ENCODE measurements at places on chromosomes 4 and X.

DNA sequence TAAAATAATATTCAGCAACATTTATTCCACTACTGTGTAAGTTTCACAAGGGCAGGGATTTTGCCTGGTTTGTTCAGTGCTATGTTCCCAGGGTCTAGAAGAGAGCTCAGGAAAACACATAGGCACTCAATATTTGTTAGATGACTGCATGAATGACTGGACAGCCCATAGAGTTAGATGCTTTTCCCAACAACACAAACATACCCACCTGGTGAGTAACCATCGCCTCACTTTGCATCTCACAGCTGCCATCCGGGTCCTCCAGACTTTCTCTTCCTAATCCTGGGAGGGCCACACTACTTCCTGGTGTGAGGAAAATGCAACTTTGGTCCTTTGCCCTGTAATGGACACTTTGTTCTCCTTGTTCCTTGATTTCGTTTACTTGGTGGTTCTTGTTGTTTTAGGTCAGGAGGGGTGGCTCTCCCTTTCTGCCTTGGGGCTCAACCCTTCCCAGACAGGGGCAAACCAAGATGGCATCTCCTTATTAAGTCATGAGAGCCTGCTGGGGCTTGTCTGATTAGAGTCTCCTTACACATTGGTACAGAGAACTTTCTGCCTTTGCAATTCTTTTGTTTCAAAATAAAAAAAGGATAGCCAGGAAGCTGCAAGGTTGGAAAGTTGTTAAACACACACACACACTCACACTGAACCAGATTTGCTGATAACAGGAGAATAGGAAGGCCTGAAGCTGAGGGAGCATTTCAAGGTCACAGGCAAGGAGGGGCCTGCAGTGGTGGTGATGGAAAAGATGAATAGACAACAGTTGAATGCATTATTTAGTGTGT, 190.6 kb downstream of the MID1IP1 start:
- no peak for DNase-seq

DNA sequence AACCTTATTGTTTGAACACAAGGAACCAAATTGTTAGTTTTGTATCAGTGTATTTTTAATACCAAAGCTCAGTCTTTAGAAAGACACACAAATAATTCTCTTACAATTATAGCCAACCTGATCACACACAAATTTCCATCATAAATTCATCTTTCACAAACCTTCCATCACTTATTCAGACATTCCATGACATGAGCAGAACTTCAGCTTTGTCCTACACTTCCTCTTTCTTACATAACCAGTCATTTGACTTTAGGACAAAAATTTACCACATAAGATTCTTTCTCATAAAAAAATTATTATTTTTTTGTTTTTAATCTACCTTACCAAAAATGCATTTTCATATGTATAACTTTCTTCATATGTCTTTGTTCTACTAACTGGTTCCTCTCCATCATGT, 312.2 kb downstream of the GALNTL6 start:
- no peak for DNase-seq

DNA sequence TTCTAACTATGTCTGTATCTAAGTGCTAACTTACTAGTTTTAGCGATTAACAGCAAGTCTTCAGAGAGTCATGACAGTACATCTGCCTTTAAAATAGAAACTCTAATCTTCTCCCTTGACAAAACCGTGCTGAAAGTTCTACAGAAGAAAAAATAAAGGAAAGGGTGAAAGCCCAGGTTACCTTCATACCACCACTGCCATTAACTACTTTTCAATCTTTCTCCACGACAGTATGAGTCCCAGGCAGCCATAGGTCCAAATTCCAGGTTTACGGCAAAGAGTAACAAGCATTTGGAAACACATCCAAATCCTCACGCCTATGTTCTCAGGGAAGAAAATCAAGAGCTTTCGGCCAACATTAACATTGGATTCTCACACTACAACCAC, 12.4 kb upstream of the ZCCHC13 start:
- DNase-seq, result no peak

- no peak for DNase-seq
Measured at GRCh38 chrX:133668225-133668931, 253.1 kb upstream of the GPC4 start.

DNA sequence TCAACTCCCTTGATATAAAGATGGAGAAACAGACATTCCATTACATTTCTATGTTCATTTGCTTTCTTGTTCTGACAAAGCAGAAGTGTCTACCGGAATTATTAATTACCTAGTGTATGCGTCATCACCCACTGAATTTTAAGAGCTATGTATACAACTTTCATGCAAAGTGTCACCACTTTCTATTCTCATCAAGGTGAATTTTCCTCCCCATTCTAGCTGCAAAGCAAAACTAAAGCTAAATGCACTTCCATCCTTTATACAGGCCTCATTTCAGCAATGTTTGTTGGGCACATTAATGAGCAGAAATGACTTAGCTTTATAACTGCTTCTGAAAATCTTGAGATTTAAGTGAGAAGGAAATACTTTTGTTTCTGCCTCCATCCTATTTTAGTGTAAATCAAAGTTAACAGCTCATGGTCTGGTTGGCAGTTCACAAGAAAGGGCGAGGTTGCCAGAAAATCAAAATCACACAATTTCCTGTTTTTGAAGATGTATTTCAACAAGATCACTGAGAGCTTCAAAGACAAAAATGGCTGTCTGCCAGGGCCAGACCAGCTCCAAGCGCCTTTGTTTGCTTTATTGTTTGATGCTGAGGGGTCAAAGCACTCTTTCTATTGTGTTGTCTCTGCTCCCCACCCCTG, 7.2 kb upstream of the FAM9C start:
- no peak for DNase-seq

DNA sequence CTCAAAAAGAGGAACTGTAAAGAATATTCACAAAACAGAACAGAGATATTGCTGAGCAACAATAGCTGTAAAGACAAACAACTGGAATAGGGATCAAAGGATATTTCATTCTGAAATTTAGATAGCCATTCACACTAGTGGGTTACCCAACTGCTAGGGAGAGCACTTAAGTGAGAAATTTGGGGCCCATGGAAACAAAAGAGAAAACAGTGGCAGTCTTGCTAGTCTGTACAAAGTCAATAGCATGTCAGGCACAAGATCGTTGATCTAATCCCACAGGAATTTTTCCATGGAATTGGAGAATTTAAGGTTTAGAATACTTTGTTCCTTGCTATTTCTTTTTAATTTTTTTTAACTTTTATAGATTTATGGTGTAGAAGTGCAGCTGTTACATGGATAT, 467.0 kb downstream of the PCDH18 start:
- no peak for DNase-seq

- DNase-seq, result no peak
Measured at GRCh38 chr4:122665161-122665929, 44.5 kb upstream of the IL21 start.

DNA sequence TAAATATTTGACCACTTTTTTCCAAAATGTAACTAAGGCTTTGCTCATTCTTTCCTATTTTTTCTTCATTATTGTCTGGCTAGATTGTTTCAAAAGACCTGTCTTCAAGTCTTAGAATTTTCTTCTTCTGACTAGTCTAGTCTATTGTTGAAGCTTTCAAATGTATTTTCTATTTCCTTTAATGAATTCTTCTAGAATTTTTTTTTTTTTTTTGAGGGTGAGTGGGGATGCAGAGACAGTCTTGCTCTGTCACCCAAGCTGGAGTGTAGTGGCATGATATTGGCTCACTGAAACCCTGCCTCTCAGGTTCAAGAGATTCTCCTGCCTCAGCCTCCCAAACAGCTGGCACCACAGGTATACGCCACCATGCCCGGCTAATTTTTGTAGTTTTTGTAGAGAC, 141.4 kb downstream of the TET2 start:
- no peak for DNase-seq

- no peak for DNase-seq
Measured at GRCh38 chr4:113941836-113942235, 37.6 kb downstream of the ARSJ start.

- DNase-seq, result no peak
Measured at GRCh38 chr4:105092356-105092755, 54.3 kb upstream of the TET2 start.

DNA sequence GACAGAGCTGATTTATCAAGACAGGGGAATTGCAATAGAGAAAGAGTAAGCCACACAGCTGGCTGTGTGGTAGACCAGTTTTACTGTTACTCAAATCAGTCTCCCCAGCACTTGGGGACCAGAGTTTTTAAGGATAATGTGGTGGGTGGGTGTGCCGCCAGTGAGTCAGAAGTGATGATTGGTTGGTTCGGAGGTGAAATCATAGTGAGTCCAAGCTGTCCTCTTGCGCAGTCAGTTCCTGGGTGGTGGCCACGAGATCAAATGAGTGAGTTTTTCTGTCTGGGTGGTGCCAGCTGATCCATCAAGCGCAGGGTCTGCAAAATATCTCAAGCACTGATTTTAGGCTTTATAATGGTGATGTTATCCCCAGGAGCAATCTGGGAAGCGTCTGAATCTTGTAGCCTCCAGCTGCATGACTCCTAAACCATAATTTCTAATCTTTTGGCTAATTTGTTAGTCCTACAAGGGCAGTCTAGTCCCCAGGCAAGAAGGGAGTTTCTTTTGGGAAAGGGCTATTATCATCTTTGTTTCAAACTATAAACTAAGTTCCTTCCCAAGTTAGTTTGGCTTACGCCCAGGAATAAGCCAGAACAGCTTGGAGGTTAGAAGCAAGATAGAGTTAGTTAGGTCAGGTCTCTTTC, 44.0 kb upstream of the PPP1R2C start:
- no peak for DNase-seq

GRCh38 chrX:151725338-151725614, 9.3 kb upstream of the CNGA2 start:
- DNase-seq, result no peak

GRCh38 chr4:73420615-73421014, 15.4 kb upstream of the AFP start:
- no peak for DNase-seq

DNA sequence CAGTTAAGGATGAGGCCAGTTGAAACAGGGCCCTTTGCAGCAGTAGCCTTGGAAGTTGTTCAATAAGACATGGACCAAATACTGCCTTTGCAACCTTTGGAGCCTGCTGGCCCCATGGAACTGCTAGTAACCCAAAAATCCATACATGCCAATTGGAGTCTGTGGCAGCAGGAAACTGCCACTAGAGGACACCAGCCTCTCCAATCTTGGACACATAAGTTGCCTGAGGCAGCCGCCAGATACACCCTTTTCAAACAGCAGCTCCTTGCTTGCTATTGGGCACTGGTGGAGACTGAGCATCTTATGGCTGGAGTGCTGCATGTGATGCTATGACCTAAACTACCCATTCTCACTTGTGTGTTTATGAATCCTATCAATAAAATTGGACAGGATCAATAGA, 14.8 kb upstream of the LAP3 start:
- DNase-seq, result no peak

DNA sequence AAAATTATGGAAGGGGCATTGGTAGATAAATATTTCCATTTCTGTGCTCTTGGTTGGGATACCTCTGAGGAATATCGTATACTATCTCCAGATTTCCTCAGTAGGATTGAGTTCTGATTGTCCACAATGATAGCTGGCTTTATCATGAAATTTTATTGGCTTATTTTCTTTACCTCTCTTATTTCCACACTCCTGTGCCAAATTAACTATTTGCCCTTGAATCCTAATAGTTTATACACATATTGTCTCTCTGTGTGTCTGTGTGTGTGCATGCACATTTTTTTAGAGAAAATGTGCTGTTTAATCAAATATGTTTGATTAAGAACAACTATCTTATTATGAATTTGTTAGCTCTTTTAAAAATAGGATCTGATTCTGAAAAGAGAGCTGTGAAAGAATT, 271.6 kb downstream of the DTHD1 start:
- DNase-seq, result no peak

DNA sequence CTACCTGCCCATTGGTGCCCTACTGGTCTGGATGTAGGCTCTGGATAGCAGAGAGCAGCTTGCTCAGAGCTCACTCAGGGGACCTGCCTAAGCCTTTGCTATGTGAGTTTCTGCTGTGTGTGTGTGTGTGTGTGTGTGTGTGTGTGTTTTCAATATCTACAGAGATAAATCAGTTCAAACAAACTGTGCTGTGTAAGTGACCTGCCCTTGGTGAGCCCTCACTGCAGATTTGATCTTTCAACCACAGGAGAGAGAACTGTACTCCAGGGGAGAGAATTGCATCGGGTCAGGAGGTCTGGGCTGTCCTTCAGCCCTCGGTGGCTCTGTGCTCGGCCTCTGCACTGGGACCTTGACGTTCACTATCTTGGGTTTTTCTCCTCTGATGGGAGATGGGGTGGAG, 35.0 kb upstream of the CDKN2AIP start:
- no peak for DNase-seq

- no peak for DNase-seq
Measured at GRCh38 chr4:168383510-168383909, 65.0 kb upstream of the DDX60 start.

DNA sequence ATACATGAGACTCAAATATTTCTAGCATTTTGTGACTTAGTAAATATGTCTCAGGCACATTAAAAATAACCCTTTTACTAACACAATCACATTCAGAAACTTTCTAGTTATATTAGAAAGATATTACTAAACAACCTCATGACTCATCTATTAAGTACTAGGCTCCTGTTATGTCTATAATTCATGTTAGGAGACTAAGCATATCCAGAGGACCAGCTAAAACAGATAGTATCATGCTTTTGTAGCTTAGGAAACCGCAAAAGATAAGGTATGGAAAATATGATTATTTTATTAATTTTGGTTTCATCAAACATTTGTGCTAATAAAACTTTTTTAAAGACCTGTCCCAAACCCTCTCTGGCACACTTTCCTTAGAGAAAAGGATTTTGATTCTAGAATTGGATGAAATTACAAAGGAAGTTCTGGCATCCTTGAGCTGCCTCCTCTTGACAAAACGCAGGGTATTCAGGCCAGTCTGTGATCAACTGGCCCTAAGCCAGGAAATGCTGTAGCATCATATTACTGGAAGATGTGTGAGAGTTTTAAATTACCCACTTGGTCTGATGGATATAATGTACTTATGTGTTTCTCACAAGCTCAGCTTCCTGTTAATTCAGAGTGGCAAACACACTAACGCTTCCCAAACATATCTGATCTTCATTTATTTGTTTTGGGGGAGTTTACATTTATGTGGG, 60.4 kb downstream of the NRK start:
- DNase-seq, result no peak

- DNase-seq, result no peak
Measured at GRCh38 chr4:9923195-9923812, 98.0 kb downstream of the SLC2A9 start.

GRCh38 chrX:41688835-41689234, at the start of gene GPR34:
Gene GPR34 (plus strand): TSS chrX:41688973. CDS start chrX:41695634, 6,661 bp downstream.
- DNase-seq, result no peak

GRCh38 chrX:13742397-13743176, 8.0 kb downstream of the OFD1 start:
- no peak for DNase-seq

DNA sequence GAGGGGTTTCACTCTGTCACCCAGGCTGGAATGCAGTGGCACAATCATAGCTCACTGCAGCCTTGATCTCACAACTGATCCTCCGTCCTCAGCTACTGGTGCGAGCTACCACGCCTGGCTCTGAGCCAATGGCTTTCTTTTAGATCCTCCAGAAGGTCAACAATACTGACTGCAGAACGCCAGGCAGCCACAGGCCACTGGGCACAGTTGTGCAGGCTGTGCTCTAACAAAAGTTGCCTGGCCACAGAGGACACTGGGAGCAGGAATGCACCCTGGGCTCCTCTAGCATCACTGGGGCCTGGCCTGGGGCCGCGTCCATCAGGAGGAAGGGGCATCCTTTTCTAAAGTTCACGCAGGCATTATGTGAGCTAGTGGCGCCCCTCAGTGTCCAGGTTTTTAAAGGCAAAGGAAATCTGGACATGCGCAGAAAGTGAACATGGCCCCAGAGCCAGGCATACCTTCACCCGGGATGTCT, 14.9 kb upstream of the PORCN start:
- DNase-seq, result no peak
